RWPE2 (cell line): ENCODE measurements at places on chromosomes 12 and 14.

- no peak for DNase-seq
Observed at GRCh38 chr12:9367828-9368227, 159.6 kb upstream of the PZP start.

GRCh38 chr14:49512147-49512551 lies 74.0 kb downstream of the RPS29 start:
- peak; percentile 66 for DNase-seq

DNA sequence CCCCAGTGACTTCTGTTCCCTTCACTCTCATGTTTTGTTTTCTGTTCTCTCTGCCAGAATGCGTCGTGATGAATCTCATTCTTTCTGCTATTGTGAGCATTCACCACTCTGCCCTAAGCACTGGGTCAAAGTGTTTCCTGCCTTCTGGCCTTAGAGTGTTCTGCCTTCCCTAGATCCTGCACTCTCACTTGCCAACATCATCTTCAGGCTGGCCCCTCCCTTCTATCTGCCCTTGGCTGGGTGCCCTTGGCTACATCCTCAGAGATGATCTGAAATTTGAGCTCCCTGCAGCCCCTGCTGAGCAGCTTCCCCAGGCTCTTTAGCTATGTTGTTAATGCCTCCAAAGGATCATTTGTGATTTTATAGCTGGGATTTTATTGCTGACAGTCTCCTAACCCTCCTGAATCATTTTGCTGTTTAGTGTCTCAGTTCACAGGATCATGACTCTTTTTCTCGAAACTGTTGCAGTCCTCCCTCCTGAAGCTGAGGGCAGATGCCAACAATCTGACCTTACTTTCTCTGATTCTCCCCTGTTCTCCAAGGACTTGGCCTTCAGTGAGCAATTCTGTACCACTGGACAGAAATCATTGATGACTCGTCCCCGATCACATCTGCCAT lies 4.5 kb downstream of the DHRS2 start:
- DNase-seq = no peak

- DNase-seq = no peak
Observed at GRCh38 chr12:127381681-127382080, 885.3 kb upstream of the TMEM132C start.

GRCh38 chr12:39176356-39176755 lies 266.6 kb downstream of the KIF21A start:
- no peak for DNase-seq

- DNase-seq = no peak
Observed at GRCh38 chr14:37857774-37858266, 262.4 kb downstream of the TTC6 start.

GRCh38 chr12:106086696-106087095 lies 52.1 kb downstream of the NUAK1 start:
- no peak for DNase-seq

- no peak for DNase-seq
Observed at GRCh38 chr14:101932673-101933072, 31.7 kb upstream of the DYNC1H1 start.

GRCh38 chr12:442235-442884 lies 17.4 kb upstream of the B4GALNT3 start:
- DNase-seq = no peak

DNA sequence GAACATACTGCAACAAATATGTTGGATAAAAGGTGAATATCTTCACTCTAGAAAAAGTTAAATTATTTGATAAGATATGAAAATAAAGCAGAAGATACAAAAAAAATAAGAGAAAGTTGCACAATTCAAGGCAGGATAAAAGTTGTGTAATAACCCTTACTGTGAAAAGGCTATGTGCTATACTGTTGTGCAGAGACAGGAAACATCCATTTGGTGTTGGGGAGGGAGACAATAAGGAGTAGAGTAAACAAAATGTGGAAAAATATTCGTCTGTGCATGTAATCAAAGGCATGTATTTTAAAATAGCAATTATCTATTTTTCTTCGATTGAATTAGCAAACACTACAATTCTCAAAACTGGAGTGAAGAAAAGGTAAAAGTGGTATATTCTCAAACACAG lies 34.8 kb downstream of the PTHLH start:
- DNase-seq = no peak

GRCh38 chr12:1463073-1463905 lies 131.1 kb downstream of the FBXL14 start:
- no peak for DNase-seq

DNA sequence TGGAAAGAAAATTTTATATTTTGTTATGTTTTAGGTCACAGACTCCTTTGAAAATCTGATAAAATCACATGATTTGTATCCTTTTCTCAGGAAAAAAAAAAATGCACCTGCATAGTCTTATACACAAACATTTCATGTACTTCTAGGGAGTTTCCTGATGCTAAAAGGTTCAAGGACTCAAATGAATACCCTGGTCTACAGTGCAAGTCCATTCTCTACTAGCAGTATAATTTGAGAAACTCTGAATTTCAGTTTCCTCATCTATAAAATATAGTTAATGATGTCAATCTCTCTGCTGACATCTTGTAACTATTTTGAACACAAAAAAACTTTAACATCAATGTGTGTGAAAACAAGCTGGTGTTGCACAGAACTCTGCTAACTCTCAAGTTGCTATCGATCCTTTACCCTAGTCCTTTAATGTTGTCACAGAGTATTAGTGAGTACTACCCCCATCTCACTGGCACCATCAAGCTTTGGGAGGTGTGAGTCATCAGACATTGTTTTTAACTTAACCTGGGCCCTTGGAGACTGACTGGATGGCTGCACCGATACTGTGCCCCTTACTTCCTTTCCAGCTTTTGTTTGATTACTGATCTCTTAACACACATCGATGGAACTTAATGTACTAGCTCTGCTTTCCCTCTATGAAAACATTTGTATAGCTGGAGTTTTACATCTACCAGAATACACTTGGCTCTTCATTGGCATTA lies 251.9 kb upstream of the SOX5 start:
- DNase-seq = no peak

GRCh38 chr14:93234798-93235197 lies 27.7 kb downstream of the UBR7 start:
- peak; percentile 87 for DNase-seq

- DNase-seq = no peak
Observed at GRCh38 chr14:79514700-79515099, 696.6 kb downstream of the DIO2 start.

DNA sequence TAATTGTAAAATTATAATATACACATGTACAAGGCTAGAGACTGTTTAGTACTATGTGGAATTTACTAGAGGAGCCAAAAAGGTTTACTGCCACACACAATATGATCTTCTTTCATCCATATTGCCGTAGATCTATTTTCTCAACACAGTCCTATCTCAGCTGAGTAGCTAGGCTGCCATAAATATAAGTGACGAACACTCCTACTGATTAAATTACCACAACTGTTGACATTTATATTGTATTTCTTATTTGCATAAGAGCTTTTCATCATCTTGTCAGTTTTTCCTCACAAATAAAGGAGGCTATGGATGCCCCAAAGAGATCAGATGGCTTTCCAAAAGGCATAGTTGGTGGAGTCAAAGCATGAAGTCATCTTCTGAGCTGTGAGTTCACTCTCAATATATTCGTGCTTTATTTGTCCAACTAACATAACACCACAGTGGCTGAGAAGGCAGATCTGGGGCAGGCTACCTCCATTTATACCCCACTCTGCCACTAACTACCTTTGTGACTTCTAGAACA lies 78.6 kb downstream of the CCDC59 start:
- no peak for DNase-seq

DNA sequence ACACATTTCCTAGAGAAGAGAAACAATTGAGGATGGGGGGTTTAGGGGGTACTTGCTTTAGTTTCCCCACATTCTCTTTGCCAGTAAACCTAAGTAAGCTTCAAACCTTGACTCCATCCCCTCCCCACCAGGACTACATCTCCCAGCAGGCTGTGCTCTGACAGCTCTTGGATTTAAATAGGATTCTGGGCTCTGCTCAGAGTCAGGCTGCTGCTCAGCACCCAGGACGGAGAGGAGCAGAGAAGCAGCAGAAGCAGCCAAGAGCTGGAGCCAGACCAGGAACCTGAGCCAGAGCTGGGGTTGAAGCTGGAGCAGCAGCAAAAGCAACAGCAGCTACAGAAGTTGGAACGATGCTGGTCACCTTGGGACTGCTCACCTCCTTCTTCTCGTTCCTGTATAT lies 20.6 kb downstream of the RDH12 start:
- DNase-seq = no peak

DNA sequence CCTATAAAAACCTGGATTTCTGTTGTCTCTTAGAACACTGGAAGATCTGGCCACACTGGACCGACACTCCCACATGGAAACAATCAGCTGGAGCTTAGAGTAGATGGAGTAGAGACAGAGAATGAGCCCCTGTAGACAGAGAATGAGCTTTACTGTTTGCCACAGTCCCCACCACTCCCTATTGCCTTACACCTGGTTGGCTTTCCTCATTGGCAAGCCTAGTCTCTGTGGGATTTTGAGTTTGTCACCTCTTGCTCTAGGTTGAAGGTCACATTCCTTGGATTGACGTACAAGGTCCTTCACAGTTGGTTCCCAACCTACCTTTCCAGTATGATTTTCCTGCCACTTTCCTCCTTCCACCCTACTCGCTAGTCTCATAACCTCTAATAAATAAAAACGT lies 2.0 kb upstream of the HCAR1 start:
- DNase-seq = peak; percentile 1

DNA sequence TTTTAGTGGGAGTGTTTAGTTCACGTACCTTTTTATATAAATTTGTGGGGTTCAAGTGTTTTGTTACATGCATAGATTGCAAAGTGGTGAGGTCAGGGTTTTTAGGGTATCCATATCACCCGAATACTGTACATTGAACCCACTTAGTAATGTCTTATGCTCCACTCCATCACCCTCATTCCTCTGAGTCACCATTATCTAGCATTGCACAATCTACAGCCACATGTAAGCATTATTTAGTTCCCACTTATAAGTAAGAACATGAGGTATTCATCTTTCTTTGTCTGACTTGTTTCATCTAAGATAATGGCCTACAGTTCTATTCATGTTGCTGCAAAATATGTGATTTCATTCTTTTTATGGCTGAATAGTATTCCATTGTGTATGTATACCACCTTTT lies 583.7 kb upstream of the LRFN5 start:
- DNase-seq = no peak

DNA sequence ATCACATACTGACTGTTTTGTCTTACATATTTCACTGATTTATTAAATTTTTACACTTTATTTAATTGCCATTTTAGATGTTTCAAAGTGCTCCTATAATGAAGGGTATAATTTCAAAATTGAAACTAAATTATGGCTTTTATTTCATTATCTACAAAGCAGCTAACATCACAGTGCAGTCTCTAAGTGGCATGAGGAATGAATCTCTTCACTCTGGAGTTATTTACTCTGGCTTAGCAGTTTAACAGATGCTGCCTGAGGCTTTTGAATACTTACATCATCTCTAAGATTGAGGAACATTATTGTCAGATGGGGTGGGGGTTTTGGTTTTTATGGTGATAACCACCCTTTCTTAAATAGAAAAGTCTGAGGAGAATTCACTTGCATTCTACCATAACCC lies 386.4 kb downstream of the TRHDE start:
- no peak for DNase-seq

DNA sequence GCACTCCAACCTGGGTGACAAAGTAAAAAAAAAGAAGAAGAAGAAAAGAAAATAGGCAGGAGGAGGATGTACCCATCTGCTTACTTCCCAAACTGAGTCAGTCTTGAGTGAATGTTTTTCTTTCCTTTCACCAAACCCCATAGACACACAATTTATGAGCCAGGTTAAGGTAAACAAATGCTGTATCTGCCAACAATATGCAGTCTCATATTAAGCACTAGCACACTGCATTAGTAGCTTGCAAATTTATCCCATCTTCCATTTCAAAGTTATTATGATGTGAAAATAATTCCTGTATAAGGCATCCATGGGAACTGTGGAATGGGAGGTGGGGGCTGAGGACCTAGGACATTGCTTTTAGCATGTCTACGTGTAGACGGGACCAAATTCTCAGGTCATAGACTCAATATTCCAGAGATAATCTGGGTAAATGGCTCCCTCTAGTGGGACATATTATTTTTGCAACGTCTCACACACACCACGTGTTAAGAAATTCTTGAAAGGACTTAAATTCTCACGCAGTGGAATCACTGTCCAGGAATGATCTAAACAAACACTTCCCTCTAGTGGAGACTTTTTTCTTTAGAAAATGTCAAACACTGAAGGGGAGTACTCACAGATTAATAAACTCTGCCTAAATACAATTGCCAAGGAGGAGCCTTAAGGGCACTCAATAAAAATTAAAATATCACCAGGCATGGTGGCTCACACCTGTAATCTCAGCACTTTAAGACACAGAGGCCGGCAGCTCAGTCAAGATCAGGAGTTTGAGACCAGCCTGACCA lies 17.1 kb upstream of the OR10P1 start:
- DNase-seq = no peak

- no peak for DNase-seq
Observed at GRCh38 chr12:106281804-106282203, 20.7 kb upstream of the TCP11L2 start.

DNA sequence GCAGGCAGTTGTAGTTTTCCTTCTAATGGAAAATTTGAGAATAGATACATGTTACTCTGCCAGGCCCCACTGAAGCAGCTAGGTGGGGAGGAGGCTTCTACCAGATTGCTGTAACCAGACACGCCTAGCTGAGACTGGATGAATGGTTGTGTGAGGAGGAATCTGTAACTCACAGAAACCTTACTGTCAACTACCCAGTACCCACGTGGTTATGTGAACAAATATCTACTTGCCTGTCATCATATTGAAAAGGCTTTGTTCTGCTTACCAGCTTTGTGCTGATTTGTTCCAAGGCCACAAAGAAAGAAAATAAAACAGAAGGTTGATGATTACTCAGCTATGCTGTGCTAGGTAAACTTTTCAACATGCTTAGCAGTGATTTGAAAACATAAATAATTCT lies 167.2 kb downstream of the CAPZA3 start:
- no peak for DNase-seq

- no peak for DNase-seq
Observed at GRCh38 chr12:76250256-76250655, 98.0 kb downstream of the BBS10 start.

DNA sequence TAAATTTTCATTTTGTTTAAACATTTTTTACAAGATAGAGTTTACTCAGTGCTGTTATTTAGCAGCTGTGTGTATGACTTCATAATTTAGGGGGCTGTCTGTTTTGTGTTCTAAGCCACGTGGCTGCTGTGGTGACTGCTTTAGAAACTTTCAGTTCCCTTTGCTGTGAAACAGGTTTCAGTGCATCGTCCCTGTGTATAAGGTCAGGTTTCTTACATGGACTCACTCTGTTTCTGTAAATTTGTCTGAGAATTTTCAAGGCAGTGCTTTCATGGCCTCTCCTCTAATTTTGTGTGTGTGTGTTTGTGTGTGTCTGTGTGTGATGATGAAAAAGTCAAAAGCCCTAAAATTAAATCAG lies 32.4 kb downstream of the BICD1 start:
- DNase-seq = no peak

DNA sequence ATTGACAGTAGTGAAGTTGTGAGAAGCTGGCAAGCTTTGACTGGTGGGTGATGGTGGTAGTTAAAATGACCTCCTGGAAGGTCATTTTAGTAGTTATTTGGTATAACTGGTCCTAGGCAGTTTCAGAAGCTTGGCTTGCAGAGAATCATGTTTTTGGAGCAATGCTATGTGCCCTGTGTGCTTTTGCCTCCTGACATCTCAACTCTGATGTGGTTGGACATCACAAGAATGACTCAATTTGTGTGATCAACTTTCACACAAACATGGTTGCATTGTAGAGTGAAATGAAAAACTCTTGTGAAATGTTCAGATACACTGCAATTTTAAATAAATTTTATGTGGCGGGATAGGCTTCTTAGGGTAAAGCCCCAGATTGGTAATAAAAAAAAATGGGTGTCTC lies 8.3 kb upstream of the ABCD2 start:
- DNase-seq = no peak

GRCh38 chr12:41606468-41607445 lies 418.6 kb downstream of the PDZRN4 start:
- DNase-seq = no peak
